NCI-H526 (cell line): ENCODE measurements at places on chromosomes 16 and 17.

DNA sequence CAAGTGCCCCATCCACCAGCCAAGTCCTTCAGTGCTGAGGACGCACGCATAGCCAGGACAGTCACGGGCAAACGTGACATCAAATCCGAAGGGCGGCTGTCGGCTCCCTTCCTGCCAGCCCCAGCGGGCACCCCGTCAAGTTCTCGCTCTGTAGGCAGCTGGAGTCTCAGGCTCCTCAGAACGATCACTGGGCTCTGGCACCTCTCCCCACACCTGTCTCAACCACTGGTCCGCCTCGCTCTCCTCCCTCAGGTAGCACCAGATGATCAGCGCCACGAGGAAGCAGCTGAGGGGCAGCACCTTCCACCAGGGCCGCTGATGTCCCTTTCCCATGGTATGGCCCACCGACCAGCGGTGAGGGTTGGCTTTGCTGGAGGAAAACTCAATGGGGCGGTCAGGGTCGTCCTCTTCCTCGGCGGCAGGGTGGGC, 422 bp downstream of the UQCC4 start:
- no peak for DNase-seq

- DNase-seq: no peak
Observed at GRCh38 chr17:39261286-39261685, 35.5 kb upstream of the STAC2 start.

- no peak for DNase-seq
Observed at GRCh38 chr16:86735727-86736126, 157.4 kb downstream of the FOXL1 start.

GRCh38 chr16:87681981-87682570, 79.8 kb downstream of the JPH3 start:
- peak; percentile 17 for DNase-seq

- no peak for DNase-seq
Observed at GRCh38 chr17:48869821-48870318, 22.7 kb upstream of the ATP5MC1 start.
